Dermis microvascular lymphatic vessel endothelial cell (primary cell): ENCODE measurements at places on chromosomes 6 and 20.
A peak's percentile ranks its signal among the peaks of the same experiment; 100 is the strongest.

- peak; percentile 14 for DNase-seq
Measured at GRCh38 chr6:74369556-74369993, 673.6 kb downstream of the CD109 start.

DNA sequence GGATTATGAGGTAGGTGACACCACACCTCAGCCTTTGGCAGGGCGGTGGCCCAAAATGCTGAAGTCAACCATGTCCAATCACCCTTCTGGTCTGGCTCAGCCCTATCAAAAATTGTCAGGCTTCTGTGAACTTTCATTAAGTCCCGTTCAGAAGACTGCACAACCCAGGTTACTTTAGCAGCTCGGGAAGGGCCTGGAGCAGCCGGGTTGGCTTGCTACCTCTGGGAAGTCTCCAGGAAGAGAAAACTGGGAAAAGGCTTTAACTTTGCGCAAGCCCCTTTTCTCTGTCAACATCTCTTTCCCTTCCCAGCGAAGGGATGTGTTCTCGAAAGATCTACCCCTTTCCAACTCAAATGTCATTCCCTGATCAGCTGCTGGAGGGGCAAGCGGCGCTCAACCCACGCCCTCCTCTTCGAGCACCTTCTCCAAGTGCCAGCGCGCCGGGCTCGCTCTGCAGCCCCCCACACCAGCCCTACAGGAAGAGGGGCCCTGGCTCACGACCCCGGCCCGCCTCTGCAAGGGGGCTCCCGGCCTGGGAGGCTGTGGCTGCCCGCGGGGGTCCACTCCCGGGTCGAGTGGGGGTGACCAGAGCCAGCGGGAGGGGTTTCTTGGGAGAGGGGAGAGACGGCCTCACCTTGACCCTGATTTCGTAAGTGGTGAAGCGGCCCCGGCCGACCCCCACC, 573 bp downstream of the SNX3 start:
- DNase-seq: no peak

- DNase-seq: no peak
Measured at GRCh38 chr20:53996584-53997486, 73.6 kb downstream of the BCAS1 start.

GRCh38 chr6:145368075-145368474, 367.2 kb downstream of the EPM2A start:
- DNase-seq: no peak

GRCh38 chr6:71478834-71479541, 190.4 kb downstream of the OGFRL1 start:
- peak; percentile 91 for DNase-seq

DNA sequence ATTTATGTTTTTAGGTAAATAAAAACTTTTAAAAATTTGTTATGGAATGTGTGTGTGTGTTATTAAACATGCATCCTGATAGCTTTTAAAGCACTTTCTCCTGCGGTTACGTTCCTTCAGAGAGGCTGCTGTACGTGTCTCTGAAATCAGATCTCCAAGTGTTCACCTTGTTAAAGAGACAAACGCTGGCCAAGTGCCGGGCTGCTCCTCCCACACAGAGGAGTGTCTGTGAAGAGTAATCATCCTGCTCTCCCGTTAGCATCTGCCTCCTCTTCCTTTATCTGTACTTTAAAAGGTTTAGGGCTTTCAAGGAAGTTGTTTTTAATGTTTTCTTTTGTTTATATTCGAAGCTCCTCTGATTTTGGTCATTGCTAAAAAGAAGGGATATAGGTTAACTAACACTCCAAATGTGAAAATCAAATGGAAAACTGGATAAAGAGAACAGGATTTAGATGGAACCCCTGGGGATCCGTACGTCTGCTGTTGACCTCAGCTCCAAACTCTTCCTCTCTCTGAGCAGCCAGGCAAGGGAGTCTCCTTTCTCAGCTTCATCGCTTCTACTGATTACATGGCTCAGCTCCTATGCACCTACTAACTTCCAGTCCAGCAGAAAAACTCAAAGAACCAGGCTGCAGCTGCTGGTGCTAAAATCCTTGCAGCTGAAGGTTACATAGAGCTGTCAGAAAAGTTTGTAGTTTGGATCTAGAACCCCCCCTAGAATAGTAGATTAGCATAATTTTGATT, 20.0 kb downstream of the IRF4 start:
- DNase-seq: no peak

- DNase-seq: no peak
Measured at GRCh38 chr6:111074311-111074710, 13.0 kb upstream of the SLC16A10 start.

- no peak for DNase-seq
Measured at GRCh38 chr20:13337090-13337784, 116.2 kb downstream of the ISM1 start.

GRCh38 chr6:31736768-31737314, 511 bp upstream of the CLIC1 start:
- DNase-seq: no peak

DNA sequence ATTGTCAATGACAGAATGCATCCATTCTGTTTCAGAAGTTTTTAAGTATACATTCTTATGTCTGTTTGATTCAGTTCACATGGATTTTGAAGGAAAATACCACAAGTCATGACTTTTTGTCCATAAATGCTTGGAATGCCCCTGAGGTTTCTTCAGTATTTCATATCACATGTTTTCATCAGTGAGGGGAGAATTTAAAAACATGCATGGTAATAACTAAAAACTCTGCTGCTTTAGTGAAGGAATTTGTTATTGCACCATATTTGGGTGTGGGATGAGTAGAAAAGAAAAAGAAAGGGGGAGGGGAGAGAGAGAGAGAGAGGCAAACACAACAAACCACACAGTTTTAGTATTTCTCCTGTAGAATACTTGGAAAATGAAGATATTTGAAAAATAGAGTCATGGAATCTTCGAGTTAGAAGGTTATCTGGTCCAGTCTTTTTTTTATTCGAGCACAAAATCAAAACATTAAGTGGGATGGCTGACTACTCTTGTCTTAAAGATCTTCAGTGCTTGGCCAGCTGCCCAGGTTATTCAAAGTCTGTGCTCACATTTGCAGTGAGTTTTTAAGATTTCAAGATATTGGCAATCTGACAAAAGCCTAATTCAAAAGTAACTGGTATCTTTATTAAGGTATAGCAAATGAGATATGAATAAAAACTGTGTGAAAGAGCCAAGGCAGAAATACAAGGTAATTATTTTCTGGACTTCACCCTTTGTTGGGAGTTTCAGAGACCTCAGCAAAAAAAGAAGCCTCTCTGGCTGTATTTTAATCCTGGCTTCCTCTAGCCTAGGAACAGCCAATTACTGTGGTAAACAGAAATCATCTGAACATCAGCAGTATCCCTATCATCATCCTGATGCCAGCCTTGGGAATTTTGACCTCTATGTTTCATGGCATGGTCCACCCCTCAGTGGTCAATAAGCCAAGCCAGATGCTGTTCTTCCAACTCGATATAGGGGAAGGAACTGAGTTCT, 687.9 kb upstream of the CITED2 start:
- no peak for DNase-seq
